ENCODE measurements at places on chromosomes 2 and 18.

GRCh38 chr2:3626812-3627499, 31.0 kb upstream of the ALLC start:
- no peak for DNase-seq

- no peak for DNase-seq
These were observed 226.7 kb upstream of the PKDCC start for GRCh38 chr2:41821167-41821566.

DNA sequence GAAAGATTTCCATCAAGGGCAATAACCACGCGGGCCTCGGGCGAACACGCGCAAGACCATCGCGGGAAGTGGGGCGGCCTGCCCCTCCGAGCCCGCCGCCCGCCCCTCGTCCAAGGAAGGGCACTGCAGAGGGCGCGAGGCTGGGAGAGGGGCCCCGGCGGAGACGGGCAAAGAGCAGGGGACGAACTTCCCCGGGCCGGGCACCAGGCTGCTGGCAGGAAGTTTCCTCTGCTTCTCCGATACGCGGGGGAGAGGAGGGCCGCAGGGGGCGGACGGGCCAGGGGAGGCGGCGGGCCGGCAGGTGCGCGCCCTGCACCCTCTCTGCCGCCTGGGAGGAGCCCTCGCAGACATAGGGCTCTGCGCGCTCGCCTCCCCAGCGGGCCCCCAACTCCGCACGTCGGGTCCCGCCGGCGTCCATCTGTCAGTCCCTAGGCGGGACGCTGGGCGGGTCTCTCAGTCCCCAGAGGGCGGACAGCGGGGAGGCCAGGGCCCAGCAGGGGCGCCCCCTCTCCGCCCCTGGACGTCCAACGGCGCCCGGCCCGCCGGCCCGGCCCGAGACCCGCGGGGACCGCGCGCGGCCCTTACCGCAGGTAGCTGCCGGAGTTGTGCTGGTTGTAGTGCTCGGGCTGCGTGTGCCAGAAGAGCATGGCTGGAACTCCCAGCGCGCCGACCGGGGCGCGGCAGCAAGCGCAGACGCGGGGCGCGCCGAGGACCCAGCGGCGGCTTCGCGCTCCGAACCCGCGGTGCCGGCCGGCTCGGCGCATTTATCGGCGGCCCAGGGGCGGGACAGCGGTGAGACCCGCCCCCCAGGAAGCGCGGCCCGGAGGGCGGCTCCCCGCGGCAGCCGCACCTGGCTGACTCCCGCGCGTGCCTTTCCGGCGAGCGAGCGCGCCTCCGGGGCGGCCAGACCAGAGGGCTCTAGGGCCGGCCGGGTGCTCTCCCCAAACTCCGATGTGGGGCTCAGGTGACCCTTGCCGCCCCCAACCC, at the start of gene TFCP2L1:
Gene TFCP2L1, minus strand, starts transcription at position 740 of the 987 bp plus-strand sequence. Its CDS starts 93 bp downstream, at position 647.
- no peak for DNase-seq

- no peak for DNase-seq
These were observed 33.3 kb downstream of the THAP4 start for GRCh38 chr2:241603686-241604085.
